ENCODE measurements at places on chromosomes 2 and 18. TPM values are rescaled to one million over a fixed set of nuclear protein-coding genes. Genes with fewer than 3 reads are reported as not detected.

TAF4B gene
- 21.9 TPM for total RNA-seq

CASP8 gene
- total RNA-seq, result 12.4 TPM

C2orf81 gene
- total RNA-seq, result 2.1 TPM

PTPRN gene
- total RNA-seq, result not detected

SH3RF3 gene
- 6.1 TPM for total RNA-seq

RGPD4 gene
- total RNA-seq, result 0.32 TPM

DSG1 gene
- 1,743 TPM for total RNA-seq

PLGLB2 gene
- total RNA-seq, result 2.3 TPM

XDH gene
- 1.2 TPM for total RNA-seq

CHRNG gene
- not detected for total RNA-seq

DNA sequence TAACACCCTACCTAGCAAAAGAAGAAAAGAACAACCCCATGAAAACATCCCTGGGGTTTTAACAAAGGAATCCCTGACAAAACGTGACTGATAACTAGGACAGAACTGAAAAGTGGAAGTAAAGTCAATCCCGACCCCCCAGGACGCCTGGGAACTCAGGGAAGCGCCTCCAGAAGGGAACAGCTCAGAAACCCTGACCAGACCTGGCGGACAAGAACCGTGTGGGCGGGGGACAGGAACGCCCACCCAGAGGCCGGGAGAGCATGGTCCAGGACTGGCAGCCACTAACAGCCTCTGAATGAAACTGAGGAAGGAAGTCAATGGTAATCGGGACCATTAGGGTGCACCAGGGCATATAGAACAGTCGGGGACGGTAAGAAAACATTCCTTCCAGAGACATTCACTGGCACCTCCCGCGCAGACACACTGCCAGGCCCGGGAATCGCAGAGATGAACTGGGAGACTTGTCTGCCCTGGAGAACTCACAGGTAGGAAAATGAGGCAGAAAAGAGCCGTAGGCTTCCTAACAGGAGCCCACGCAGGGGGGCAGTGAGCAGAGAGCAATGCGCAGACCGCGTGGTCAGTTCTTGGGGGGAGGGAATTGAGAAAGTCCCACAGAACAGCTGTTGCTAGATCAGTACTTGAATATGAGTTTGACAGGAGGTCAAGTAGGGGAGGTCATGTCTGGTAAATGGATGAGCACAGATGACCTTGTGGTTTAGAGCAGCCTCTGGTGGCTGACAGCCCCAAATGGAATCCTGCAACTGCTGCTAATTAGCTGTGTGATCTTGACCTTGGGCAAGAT lies 1.3 kb upstream of the TBC1D8 start:
- peaks cover 46% of the 10 kb centered on the region for H3K4me1 ChIP-seq
- no peaks in the 10 kb centered on the region for H3K27me3 ChIP-seq
- DNase-seq, result no peak
- peak overlapping the region; percentile 86 for H3K27ac ChIP-seq

- DNase-seq, result no peak
- no peak overlapping the region for H3K4me3 ChIP-seq
- no peaks in the 10 kb centered on the region for H3K36me3 ChIP-seq
- no peak overlapping the region for H3K27ac ChIP-seq
- H3K27me3 ChIP-seq, result no peaks in the 10 kb centered on the region
Observed at GRCh38 chr2:105972246-105972645, 221.9 kb downstream of the UXS1 start.

DNA sequence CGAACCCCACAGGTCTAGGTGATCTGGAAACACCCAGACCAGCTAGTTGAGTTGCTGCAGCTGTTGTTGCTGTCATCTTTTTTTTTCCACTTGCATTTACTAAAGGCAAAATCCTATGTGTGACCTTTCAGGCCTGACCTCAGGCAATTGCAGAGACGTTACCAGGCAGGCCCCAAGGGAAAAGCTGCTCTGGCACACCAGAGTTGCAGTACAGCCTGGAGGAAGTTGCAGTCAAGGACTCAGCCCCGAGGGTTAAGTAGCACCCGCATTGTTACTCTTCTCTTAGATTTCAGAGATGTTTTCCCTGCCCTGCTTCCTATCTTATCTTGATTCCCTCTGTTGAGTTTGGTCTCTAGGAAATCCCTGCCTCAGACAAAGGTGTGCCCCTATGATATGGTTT lies 45.2 kb upstream of the SMAD2 start:
- H3K4me3 ChIP-seq, result no peak overlapping the region
- H3K4me1 ChIP-seq, result no peaks in the 10 kb centered on the region
- no peak for DNase-seq
- peaks cover 3% of the 10 kb centered on the region for H3K27me3 ChIP-seq

DNA sequence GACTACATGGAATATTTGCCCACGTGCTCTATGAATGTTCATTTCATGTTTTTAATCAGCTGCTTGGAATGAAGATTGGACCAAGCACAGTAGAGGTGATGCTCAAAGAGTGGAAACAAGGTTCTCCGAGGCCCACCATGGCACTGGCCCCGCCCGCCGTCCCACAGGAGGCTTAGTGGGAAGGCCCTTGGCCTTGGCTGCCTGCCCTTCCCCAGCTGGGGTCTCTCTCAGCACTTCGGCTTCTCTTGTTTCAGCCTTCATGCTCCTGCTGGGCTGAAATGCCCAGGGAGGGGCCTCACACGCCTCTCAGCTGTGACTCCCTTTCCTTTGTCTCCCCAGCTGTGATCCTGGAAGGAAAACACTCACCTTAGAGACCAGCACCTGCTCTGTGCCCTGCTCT lies 833.2 kb downstream of the GALR1 start:
- no peak overlapping the region for H3K27ac ChIP-seq
- H3K4me1 ChIP-seq, result no peaks in the 10 kb centered on the region
- H3K4me3 ChIP-seq, result no peak overlapping the region
- no peak for DNase-seq

GRCh38 chr2:108354136-108354535 lies 23.6 kb upstream of the SULT1C4 start:
- H3K36me3 ChIP-seq, result no peaks in the 10 kb centered on the region
- no peaks in the 10 kb centered on the region for H3K27me3 ChIP-seq
- H3K4me3 ChIP-seq, result no peak overlapping the region
- H3K27ac ChIP-seq, result no peak overlapping the region
- DNase-seq, result no peak

- H3K4me3 ChIP-seq, result peak overlapping the region; percentile 98
- H3K36me3 ChIP-seq, result no peaks in the 10 kb centered on the region
- H3K27me3 ChIP-seq, result no peaks in the 10 kb centered on the region
- peaks cover 30% of the 10 kb centered on the region for H3K4me1 ChIP-seq
- H3K27ac ChIP-seq, result peak overlapping the region; percentile 99
Observed at GRCh38 chr2:11342551-11343367, 1.7 kb downstream of the ROCK2 start.

- H3K4me3 ChIP-seq, result no peak overlapping the region
- peaks cover 4% of the 10 kb centered on the region for H3K4me1 ChIP-seq
- H3K27me3 ChIP-seq, result no peaks in the 10 kb centered on the region
- no peak overlapping the region for H3K27ac ChIP-seq
- DNase-seq, result no peak
Observed at GRCh38 chr2:55782528-55783173, 89.0 kb upstream of the PNPT1 start.

GRCh38 chr2:134716721-134717243 lies 2.0 kb downstream of the TMEM163 start:
- H3K4me3 ChIP-seq, result no peak overlapping the region
- no peak for DNase-seq
- H3K27ac ChIP-seq, result no peak overlapping the region
- peaks cover 17% of the 10 kb centered on the region for H3K4me1 ChIP-seq
- no peaks in the 10 kb centered on the region for H3K36me3 ChIP-seq

- no peak overlapping the region for H3K27ac ChIP-seq
- H3K36me3 ChIP-seq, result peaks cover 24% of the 10 kb centered on the region
- H3K4me1 ChIP-seq, result no peaks in the 10 kb centered on the region
Observed at GRCh38 chr2:97785818-97786217, 72.4 kb downstream of the ZAP70 start.

GRCh38 chr2:174945601-174946260 lies 59.5 kb downstream of the CHN1 start:
- H3K4me3 ChIP-seq, result no peak overlapping the region
- no peaks in the 10 kb centered on the region for H3K4me1 ChIP-seq
- H3K36me3 ChIP-seq, result no peaks in the 10 kb centered on the region
- no peak for DNase-seq
- no peaks in the 10 kb centered on the region for H3K27me3 ChIP-seq
- no peak overlapping the region for H3K27ac ChIP-seq

DNA sequence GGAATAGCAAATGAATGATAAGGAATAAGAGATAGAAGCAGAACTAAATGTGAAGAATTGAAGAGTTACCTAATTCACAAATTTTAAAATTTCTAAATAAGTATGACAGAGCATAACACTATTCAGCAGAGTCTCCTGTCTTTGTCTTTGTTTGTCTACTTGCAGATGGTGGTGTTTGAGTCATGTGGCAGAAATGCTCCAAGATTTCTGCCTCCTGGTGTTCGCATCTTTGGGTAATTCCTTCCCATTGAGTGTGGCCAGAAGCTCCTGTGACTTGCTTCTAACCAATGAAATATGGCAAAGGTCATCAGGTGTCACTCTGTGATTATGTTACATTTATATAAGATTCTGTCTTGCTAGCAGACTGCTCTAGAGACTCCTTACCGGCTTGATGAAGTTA lies 45.6 kb upstream of the GALNT3 start:
- H3K27ac ChIP-seq, result no peak overlapping the region
- no peaks in the 10 kb centered on the region for H3K4me1 ChIP-seq
- H3K4me3 ChIP-seq, result no peak overlapping the region
- H3K36me3 ChIP-seq, result no peaks in the 10 kb centered on the region
- no peaks in the 10 kb centered on the region for H3K27me3 ChIP-seq

DNA sequence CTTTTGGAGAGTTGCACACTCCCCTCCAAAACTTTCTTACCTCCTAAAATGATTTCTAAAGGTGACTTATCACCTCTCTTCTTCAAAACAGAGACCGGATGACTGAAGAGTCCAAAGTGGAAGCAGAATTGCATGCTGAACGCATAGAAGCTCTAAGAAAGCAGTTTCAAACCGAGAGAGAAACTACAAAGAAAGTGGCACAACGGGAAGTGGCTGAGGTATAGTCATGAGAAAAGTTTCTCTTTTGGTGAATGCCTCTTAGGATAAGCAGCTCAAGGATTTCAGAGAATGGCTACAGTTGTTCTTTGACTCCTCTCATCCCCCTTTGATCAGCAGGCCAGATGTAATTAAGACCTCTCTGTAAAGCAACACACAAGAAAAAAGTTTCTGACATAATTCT lies 73.6 kb downstream of the GTF3C3 start:
- no peak overlapping the region for H3K27ac ChIP-seq
- H3K36me3 ChIP-seq, result no peaks in the 10 kb centered on the region
- no peak overlapping the region for H3K4me3 ChIP-seq
- no peaks in the 10 kb centered on the region for H3K27me3 ChIP-seq
- no peak for DNase-seq

DNA sequence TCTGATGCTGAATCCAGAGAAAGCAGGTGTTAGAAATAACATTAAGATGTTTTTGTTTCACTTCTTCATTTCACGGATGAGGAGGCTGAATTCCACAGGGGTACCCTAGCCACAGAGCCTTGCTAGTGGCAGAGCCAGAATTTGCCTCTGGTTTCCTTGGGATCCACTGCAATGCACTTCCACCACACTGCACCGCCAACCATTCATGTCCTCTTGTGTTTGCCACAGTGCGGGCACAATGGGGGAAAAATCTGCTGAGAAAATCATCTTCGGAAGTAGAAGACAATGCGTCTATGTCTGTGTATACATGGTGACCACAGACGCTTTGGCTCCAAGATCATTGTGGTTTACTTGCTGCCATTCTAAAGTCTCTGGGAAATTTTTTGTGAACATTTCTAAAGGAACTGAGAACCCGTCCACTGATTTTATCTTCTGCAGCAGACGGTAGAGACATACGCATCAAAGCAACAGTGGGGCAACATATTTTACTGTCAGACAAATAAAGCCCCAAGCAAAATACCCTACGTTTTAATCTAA lies 14.9 kb downstream of the ICOS start:
- no peaks in the 10 kb centered on the region for H3K36me3 ChIP-seq
- no peak overlapping the region for H3K4me3 ChIP-seq
- H3K27ac ChIP-seq, result no peak overlapping the region
- no peak for DNase-seq
- H3K27me3 ChIP-seq, result no peaks in the 10 kb centered on the region

DNA sequence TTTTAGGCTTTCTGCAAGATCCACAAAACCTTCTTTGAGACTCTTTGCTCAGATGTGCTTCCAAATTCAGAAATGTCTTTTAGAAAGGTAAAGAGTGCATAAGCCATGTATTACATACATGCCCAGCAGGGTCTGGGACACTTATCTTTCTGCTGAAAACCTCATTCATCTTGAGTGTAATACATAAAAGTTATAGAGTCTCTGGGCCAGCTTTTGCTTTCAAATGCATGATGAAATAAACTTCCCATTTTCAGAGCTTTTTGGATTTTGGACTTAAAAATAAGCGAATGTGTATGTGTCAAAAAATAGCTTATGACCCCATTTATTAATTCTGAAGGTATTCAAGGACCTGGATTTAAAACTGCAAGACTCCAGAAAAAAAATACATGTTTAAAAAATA lies 8.0 kb downstream of the CYRIA start:
- H3K27ac ChIP-seq, result peak overlapping the region; percentile 0
- no peaks in the 10 kb centered on the region for H3K36me3 ChIP-seq
- no peaks in the 10 kb centered on the region for H3K27me3 ChIP-seq
- peaks cover 23% of the 10 kb centered on the region for H3K4me1 ChIP-seq
- DNase-seq, result no peak
- no peak overlapping the region for H3K4me3 ChIP-seq

- no peaks in the 10 kb centered on the region for H3K36me3 ChIP-seq
- H3K4me1 ChIP-seq, result no peaks in the 10 kb centered on the region
- H3K27ac ChIP-seq, result no peak overlapping the region
- H3K4me3 ChIP-seq, result no peak overlapping the region
- H3K27me3 ChIP-seq, result peaks cover 4% of the 10 kb centered on the region
Observed at GRCh38 chr2:233093721-233094120, 33.6 kb downstream of the INPP5D start.

GRCh38 chr18:31302991-31303390 lies 15.0 kb upstream of the DSG1 start:
- H3K4me3 ChIP-seq, result no peak overlapping the region
- H3K36me3 ChIP-seq, result no peaks in the 10 kb centered on the region
- H3K4me1 ChIP-seq, result peaks cover 17% of the 10 kb centered on the region
- H3K27ac ChIP-seq, result peak overlapping the region; percentile 39
- DNase-seq, result no peak

DNA sequence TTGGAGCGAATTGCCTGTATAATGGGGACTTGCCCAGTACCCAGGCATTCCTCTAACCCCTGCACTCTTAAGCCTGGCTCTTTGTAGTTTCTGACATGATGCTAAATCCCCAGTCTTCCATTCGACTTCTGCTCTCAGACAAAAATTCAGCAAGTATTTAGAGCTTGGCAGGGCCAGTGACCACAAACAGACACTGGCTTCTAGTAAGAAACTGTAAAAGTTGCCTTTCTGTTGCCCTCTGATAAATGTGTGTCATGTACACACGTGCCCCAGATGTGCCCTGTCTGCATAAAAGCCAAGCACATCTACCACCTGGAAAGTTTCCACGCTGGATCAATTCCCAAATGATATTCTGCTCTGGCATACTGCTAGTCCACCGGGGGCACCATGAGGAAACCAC lies 18.0 kb downstream of the PAX3 start:
- H3K4me3 ChIP-seq, result no peak overlapping the region
- H3K36me3 ChIP-seq, result no peaks in the 10 kb centered on the region
- no peaks in the 10 kb centered on the region for H3K4me1 ChIP-seq
- peaks cover 69% of the 10 kb centered on the region for H3K27me3 ChIP-seq

GRCh38 chr18:51802569-51803428 lies 537.2 kb upstream of the DCC start:
- H3K27me3 ChIP-seq, result no peaks in the 10 kb centered on the region
- no peak for DNase-seq
- H3K4me1 ChIP-seq, result no peaks in the 10 kb centered on the region
- H3K4me3 ChIP-seq, result no peak overlapping the region
- no peaks in the 10 kb centered on the region for H3K36me3 ChIP-seq

Measured in suprapubic skin (tissue), 4 donors.